ENCODE measurements at places on chromosomes 5 and 9.

DNA sequence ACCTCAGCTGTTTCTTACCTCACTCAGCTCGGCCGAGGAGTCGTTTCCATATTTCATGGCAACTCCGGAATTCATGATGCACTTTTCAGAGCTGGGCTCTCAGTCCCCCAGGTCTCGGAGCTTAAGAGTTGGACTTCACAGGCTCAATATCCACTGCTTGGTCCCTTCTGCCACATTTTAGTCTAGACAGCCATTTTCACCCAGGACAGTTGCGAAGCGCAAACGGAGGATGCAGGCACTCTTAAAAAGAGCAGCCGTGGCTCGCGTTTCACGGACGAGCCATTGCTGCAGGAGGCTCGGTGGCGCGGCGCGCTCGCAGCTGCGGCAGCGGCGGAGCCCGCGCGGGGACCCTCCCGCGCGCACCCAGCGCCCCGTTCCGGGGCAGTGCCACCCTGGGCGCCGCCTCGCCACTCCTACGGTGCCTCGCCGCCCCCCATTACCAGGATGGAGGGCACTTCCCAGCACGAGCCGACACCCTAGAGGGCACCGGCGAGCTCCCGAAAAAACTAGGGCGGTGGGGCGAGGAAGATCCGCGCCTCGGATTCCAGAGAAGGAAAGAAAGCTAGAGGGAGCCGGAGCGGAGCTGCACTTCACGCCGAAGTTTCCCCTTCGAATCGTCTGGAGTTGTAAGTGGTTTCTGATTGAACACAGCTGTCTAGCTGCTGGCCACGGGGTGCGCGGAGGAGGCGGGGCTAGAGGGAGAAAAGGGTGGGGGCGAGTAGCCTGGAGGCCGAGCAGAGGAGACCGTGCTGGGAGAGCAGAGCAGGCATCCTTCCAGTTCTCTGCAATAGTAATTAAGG lies 140.3 kb downstream of the TSSK1B start:
- peak; percentile 51 for DNase-seq

- DNase-seq, result peak; percentile 68
Measured at GRCh38 chr9:31912636-31913035, 471.8 kb upstream of the ACO1 start.

- DNase-seq, result no peak
Measured at GRCh38 chr9:1238407-1238806, 188.2 kb downstream of the DMRT2 start.

GRCh38 chr9:107946364-107947141 lies 457.0 kb upstream of the KLF4 start:
- DNase-seq, result no peak

DNA sequence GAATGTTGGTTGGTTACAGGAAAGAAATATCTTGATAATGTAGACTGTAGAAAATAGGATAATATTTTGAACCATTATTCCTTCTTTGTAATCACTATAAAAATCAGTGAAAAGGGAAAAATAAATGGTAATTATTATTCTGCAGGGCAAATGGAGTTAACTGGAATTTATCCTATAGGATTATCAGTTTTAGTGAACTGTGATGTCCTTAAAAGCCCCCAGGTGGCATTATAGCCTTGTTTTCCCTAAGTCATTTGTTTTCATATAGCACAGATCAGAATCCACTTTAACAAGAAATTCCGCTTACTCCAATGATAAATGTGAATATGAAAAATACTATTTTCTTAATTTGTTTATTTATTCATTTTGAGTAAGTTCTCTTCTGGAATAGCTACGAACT lies 26.2 kb upstream of the WDR41 start:
- peak; percentile 13 for DNase-seq

DNA sequence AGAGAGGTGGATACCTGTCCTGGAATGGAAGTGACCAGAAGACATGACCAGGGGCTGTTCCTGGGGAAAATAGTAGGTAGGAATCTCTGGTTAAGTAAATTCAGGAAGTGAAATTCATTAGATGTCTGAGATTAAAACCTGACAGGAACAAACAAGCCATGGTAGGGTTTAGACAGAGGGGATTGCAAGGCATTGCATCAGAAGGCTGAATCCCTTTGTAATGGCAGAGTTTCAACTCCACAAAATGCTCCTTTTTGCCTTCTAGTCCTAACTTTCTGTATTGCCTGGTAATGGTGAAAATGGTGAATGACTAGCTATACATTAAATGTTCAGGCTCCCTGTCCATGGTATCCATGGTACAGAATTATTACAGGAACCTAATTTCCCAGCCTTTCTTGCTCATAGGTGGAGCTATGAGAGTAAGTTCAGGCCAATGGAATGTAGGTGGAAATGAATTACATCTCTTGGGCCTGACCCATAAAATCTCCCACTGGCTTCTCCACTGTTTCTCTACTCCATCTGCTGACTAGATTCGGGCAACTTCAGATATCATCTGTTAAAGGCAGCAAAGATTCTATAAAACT lies 113.4 kb upstream of the CNTLN start:
- DNase-seq, result no peak

DNA sequence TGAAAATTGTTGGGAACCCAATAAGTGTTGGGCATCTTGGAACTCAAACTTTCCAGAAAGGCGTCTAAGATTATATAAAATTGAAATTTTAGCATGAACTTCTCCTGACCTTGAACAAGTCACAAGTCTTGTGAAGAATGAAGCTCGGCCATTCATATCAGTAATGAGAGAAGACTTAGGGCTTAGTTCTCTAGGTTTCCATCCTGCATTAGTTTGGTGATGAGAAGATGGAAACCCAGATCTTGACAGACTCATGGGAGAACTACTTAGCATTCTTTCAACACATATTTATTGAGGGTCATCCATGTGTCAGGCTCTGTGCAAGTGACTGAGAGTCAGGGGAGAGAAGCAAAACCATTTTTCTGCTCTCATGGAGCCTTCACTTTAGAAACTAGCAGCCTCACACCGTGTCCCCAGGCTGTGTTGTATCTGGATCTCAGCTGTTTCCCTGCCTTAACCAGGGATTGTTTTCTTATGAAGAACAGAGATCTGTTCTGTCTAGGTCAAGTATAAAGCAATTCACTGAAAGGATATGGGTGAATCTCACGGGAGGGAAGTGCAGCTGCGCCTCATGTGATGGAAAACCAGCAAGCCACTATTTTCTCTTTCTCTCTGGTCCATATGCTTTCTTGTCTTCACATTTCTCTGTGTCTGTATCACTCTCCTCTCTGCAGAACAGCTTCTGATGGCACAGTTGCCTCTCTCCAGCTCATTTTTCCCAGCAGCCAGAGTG lies 3.4 kb downstream of the GARNL3 start:
- DNase-seq, result no peak

GRCh38 chr9:3794635-3795034 lies 268.8 kb upstream of the RFX3 start:
- no peak for DNase-seq

DNA sequence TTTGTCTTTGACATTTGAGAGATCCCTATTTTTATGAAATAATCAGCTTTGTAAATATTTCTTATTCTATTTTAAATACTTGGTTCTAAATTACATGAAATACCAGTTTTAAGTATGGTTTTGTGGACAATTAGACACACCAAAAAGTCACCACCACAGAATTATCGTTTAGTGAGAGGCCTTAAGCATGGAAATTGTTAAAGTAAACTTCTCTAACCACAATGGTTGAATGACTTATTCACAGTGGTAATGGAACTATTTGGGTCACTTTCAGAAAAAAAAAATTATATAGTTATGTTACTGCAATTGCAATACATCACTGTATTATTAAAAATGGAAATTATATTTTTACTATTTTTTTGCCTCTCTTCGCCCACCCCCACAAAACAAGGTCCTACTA lies 1252.5 kb downstream of the EFNA5 start:
- no peak for DNase-seq

DNA sequence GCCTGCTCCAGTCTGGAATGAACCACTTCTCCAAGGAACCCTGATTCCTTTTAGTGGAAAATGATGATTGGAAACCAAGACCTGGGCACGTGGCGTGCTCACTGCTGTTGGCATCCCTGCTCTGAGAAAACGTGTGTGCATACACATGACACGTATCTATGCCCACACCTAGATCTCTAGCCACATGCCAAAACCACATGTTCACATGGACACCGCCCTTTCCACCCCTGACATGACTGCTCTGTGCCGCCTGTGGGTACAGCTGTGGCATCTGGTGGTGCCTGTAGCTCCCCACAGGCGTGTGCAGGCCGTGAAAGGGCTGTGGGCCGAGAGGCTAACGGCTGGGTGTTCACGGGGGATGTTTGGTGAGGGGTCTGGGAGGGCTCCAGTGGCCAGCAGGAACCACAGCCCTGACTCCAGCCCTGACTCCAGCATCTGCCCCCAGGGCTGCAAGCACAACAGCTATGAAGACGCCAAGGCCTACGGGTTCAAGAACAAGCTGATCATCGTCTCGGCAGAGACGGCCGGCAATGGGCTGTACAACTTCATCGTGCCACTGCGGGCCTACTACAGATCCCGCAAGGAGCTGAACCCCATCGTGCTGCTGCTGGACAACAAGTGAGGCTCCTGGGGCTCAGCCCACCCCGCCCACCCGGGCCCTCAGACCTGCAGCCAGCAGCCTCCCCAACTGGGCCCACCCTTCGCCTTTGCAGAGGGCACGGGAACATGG lies 75.1 kb downstream of the KCNT1 start:
- DNase-seq, result no peak

DNA sequence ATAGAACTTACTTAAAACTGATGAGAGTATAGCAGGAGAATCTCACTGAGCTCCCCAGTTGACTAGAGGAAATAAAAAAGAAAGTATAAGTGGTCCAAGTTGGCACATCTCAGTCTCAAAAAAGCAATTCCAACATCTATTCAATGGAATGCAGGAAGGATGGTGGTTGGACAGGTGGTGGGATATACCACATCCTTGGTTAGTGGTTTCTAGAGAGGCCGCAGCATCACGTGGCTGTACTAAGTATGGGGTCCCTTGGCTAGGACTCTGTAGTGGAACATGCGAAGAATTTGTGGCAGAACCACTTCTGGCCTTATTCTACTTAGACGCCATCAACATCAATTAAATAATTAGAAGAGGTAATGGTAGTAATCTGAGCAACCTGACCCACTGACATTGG lies 232.4 kb downstream of the SAXO1 start:
- no peak for DNase-seq

- no peak for DNase-seq
Measured at GRCh38 chr9:99449726-99450125, 227.6 kb downstream of the SEC61B start.

Measured in NCI-H146 (cell line).